ENCODE measurements at places on chromosomes 7 and 10.

DNA sequence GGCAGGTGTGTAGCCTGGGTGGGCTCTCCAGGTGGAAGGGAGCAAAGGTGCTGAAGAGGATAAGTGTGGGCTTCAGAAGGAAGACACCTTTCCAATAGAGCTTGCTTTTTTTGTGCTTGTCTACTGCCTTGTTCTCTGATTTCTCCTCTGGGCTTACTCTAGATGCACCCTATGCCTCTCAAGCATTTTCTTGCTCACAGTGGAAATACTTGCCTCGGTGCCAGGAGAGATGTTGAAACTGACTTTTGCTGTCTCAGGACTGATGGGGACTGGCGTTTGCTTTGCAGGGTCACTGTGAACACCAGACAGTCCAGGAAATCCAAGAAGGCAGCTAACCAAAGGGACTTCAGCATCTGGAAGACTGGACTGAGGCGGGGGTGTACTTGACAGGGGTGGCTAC lies 187.9 kb downstream of the SNX10 start:
- DNase-seq = no peak

DNA sequence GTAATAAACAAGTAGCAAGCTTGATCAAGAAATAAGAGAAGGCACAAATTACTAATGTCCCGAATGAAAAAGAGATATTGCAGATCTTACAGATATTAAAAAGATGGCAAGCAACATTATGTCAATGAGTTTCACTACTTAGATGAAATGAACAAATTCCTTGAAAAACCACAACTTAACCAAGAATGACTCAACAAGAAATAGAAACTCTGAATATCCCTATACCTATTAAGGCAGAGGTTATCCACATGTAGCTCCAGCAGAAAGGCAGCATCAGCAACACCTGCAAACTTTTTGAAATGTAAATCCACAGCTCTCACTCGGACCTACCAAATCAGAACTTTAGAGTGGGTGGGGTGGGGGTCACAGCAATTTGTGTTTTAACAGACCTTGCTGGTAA lies 33.6 kb downstream of the PDE1C start:
- no peak for DNase-seq

GRCh38 chr10:66353422-66353821 lies 572.4 kb upstream of the LRRTM3 start:
- DNase-seq = no peak

- DNase-seq = no peak
Measured at GRCh38 chr10:69096045-69096444, 8.1 kb downstream of the SRGN start.

DNA sequence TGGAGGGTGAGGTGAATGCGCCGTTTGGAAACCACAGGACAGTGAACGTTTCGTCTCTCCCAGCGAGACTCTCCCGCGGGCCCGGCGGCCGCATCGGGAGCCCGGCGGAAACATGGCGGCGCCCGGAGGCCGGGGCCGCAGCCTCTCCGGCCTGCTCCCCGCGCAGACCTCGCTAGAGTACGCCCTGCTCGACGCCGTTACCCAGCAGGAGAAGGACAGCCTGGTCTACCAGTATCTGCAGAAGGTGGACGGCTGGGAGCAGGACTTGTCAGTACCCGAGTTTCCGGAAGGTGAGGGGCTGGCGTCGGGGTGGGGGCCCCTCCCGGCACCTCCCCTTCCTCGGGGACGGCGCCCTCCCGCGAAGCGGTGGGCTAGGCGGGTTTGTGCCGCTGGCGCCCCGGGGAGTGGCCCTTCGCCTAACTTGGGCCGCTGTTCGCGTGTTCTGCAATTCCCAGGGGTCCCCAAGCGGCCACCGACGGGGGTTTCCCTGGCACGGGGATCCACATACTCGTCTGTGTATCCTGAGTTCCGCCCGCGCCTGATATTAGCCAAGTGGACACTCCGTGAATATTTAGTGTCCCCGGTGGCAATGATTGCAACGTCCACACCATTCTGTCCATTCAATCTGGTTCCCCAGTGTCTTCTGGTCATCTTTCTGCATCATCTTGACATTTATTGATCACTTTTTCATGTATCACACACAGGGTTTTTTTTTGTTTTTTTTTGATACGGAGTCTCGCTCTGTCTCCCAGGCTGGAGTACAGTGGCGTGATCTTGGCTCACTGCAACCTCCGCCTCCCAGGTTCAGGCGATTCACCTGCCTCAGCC lies 514 bp downstream of the NHLRC2 start:
- peak; percentile 48 for DNase-seq

DNA sequence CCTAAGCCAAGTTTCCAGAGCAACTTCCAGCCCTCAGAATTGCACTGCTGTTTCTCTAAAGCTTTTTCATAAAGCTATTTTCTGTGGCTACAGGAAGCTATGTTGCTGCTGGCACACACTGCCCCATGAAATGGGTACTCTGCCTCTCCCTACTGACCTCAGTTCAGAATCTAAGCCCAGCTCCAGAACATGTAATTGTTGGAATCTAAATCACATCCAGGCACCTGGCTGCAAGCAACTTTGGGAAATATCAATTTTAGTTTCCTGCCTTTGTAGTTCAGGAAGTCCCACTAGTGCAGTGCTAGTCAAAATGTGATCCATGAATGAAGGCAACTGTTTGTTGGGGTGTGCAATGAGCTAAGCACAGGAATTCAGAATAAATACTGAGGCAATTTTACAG lies 226.2 kb downstream of the THSD7A start:
- no peak for DNase-seq

GRCh38 chr7:109864230-109864629 lies 1226.7 kb upstream of the LRRN3 start:
- no peak for DNase-seq
